ENCODE measurements at places on chromosomes 16 and 17.

DNA sequence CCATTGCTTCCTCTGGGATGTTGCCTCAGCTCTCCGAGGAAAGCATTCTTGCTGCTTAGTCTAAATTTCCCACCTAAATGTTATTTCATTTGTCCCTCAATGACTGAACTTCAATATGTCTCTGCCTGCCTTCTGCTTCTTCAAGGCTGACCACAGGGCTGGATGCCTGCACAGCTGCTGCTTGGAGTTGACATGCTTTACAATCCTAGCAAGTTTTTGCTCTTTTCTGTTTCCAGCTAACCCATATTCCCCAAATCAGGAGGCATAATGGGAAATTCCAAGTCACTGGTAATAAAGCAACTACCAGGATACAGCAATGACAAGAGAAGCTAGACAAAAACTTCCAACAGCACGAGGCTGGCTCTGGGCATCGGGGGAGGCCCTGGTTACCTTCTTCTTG, 48.9 kb downstream of the GTF3C1 start:
- no peak for DNase-seq

GRCh38 chr17:75932852-75933251, 8.0 kb downstream of the FBF1 start:
- DNase-seq, result no peak

DNA sequence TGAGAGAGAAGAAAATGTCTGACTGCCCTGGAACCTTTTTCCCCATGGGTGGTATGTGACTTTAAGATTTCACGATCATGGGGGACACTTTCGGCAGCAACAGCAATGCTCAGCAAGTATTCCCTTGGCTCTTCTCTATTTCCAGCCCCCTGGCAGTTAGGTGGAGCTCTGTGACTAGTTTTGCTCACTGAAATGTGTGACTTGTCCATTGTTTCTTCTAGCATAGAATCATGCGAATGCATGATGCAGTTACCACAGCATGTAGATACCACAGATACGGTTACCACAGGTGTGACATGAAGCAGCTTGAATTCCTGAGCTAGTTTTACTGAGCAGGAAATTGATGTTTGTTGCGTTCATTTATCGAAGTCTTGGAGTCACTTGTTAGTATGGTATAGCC, 1034.5 kb upstream of the EEF2KMT start:
- no peak for DNase-seq

GRCh38 chr16:12079412-12079965, 103.0 kb downstream of the SNX29 start:
- DNase-seq, result no peak

DNA sequence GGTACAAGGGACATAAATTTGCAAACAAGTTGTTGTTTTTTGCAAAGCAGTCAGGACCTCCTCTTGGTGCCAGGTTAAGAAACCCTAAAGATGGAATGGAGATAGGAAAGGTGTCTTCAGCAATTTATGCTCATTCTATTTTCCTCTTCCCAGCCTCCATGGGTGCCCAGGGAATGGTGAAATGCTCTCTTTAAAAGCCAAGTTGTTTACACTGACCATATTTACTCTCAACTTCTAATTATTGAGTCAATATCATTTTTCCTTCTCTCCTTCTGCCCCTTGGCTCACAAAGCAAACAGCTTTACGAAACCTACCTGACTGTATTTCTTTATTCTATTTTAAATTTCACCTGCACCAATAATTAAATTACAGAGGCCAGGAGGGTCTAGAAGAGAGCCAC, 138.5 kb upstream of the IRX3 start:
- DNase-seq, result no peak

- DNase-seq, result no peak
Observed at GRCh38 chr16:4038448-4038847, 77.8 kb downstream of the ADCY9 start.

- no peak for DNase-seq
Observed at GRCh38 chr17:29483503-29483902, 83.3 kb downstream of the ABHD15 start.

DNA sequence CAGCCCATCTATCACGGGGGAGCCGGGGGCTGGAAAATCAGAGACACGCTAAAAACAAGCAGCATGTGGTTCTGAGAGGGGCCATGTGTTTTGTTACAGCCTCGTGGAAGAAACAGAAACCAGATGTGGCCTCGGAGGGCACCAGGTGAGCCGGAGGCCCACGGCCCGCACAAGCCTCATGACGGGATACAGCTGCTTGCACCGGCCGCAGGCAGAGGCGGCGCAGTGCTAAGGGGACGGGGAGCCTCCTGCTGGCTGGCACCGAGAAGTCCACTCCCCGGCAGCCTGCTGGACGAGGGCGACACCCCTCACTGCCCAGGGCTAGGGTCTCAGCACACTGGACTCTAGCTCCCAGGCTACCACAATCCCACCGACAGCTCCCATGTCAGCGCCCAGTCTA, 19.2 kb downstream of the NDUFAF8 start:
- no peak for DNase-seq

GRCh38 chr16:14302031-14302398, 230.9 kb downstream of the MRTFB start:
- peak; percentile 95 for DNase-seq

DNA sequence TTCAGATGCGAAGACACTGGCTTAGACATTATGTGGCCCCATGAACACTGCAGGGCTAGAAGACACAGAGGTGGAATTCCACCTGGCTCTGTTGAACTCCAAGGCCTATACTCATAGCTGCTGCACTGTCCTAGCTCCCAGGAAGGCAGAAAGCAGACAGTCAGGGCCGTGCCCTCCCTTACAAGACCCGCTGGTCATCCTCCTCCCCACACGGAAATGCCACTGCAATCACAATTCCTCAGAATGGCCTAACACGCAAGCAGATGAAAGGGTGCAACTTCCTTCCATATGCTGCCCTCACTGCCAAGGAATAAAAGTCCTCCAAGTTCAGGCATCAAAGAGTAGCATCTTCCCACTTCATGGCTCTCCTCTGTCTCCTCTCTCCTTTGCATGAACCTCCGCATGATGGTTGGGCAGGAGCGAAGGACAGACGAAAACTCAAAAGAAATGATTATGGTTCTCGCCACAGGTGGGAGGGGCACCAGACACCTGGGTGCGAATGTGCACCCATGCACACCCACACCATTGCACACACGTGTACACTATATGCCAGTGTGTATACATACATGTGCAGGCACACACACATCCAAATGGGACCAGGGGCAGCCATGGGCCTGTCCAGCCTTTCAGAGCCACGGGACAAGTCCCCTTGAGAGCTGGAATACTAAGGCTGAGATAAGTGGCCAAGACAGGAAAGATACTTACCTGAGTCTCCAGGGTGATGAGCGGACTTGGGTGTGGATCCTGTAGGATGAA, 113.3 kb downstream of the XYLT1 start:
- no peak for DNase-seq

- no peak for DNase-seq
Observed at GRCh38 chr17:66527335-66527734, 224.9 kb downstream of the PRKCA start.

GRCh38 chr17:27086526-27086925, 207.4 kb upstream of the WSB1 start:
- DNase-seq, result no peak

DNA sequence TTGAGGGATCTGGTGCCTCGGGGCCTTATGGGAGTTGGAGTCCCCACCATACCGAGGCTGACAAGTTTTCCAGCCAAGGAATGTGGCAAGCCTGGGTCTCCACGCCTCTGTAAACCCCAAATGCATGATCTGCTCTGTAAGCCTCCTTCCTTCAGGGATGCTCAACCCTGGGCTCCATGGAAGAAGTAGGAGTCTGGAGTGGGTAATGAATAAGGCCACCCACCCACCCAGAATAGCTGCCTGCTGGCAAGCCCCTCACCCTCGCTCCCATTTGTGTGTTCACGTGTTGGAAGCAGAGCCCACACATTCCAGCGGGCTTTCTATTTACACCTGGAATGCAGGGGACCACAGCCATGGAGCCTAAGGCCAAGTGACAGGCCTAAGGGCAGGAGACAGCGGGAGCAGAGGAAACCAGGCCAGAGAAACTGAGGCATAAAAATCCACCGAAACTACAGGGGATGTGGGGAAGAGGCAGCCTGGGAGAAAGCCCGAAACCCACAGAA, 4.4 kb downstream of the DLG4 start:
- no peak for DNase-seq

GRCh38 chr17:29615048-29615385, 7.7 kb downstream of the CORO6 start:
- DNase-seq, result peak; percentile 58

- no peak for DNase-seq
Observed at GRCh38 chr16:50310308-50311133, 44.2 kb downstream of the ADCY7 start.

DNA sequence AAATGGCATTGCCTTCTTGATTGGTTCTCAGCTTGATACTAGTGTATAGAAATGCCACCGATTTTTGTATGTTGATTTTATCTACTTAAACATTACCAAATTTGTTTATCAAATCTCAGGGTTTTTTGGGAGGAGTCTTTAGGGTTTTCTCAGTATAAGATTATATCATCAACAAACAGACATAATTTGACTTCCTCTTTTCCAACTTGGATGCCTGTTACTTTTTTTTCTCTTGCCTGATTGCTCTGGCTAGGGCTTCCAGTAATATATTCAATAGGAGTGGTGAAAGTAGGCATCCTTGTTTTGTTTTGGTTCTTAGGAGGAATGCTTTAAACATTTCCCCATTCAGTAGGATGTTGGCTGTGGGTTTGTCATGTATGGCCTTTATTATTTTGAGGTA, 29.1 kb downstream of the EFCAB13 start:
- no peak for DNase-seq

DNA sequence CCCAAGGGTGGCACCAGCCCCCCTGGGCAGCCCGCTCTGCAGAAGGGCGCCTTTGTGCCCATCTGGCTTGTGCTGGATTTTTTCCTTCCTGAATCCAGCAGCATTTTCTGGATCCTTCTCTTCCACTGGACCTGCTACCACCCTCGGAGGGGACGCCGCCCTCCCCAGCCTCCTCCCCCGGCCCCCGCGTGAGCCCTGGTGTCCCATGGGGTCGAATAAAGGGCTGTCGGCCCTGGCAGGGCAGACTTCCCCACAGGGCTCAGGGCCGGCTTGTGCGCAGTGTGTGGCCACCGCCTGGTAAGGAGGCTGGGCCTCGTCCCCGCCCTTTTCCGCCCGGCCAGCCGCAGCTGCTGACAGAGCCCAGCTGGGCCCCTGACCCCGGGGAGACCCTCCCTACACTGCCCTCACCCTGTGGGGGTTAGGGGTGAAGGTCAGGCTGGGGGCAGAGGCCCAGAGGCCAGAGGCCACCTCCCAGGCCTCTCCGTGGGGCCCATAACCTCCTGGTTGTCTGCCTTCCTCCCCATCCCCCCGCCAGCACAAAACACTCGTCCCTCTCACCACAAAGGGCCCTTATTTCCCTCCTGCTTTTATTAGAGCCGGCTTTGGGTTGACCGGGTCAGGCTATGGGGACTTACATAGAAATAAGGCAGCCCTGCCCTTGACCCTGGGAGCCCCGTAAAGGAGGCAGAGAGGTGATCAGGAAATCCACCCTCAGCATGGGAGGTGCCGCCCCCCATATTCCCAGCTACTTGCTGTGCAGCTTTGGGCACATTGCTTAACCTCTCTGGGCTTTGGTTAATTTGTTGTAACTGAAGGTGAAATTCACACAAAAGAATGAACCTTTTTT, 179.3 kb upstream of the CIBAR2 start:
- DNase-seq, result no peak

DNA sequence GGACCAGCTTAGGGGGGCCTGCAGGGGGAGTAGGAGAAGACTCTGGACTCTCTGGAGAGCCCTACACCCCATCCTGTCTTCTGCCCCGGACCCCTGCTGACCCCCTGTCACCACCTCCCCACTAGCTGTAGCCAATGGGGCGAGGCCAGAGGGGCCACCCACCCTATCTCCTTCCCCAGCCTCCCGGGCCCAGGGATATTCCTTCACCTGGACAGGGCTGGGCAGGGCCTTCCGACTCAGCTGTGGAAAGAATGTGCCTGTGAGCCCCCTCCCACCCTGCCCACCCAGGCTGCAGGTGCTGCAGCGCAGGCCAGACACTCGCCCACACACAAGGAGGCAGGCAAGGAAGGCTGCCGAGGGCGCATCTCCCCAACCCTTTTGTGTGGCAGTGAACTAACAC, 23.0 kb downstream of the TSPOAP1 start:
- DNase-seq, result no peak

- no peak for DNase-seq
Observed at GRCh38 chr17:73586921-73587602, 57.2 kb downstream of the SDK2 start.

DNA sequence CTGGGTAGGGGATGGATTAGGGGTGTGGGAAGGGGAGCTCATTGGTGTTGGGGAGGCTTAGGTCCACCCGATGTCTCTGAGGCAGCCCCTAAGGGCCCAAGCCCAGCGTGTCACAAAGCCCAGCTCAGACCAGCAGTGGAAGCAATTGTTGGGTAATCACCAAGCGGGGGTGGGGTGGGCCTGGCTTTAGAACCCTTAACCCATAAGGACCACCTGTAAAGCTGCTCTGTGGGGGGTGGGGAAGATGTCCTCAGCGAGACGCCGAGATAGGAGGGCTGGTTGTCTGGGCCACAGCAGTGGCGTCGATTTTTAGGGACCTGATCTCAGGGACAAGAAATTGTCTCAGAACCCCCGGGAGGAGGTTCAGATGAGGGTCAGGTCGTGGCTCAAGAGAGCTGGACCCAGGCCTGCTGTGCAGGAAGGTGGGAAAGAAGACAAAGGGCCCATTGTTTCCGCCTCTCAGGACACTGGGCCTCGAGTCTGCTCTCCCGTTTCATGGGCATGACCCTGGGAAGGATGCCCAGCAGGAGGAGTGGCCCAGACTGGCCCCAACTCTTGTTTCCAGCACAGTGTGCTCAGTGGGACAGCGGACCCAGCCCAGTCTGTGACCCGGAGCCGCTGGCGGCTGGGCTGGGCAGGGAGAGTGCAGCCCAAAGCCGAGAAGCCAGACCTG, 15.9 kb downstream of the ST6GALNAC2 start:
- DNase-seq, result no peak

DNA sequence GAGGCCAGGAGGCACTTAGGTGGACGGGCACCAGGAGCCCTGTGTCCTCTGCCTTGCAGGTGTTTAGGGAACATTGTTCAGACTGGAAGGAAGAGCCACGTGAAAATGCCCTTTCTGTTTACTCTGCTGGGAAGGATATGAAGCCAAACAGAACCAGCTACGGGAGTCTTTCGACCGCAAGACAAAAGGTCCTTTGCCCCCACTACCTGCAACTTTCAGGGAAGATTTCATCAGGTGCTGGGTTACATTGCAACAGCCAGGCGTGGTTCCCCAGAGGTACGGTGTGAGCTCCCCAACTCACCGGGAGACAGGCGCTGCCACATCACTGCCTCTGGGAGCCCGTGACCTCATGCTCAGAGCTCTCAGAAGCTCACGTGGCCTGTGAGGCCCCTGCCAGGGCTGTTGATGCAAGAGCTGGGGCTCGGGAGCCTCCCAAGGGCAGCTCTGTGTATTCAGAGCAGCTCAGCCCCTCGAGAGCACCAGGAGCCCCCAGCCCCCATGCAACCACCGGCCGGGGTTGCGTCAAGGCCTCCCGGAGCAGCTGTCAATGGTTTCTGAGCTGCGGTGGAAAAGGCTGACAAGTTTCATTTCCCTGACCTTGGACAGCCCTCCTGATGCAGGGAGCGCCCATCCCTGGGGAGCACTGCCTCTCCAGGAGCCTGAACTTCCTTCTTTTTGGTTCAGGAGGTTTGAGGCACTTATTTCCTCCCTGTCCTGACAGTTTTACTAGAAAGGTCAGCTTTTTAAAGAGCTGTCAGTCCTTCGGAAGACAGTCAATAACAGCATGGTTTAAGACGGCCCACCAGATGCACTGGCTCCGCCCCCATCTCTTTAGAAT, 42.1 kb downstream of the TBC1D16 start:
- peak; percentile 92 for DNase-seq

- no peak for DNase-seq
Observed at GRCh38 chr17:48301002-48301401, 129.0 kb downstream of the SKAP1 start.
